ENCODE measurements at places on chromosomes 4 and X.

- no peak for DNase-seq
These were observed 68.9 kb downstream of the PCDH19 start for GRCh38 chrX:100341142-100341510.

DNA sequence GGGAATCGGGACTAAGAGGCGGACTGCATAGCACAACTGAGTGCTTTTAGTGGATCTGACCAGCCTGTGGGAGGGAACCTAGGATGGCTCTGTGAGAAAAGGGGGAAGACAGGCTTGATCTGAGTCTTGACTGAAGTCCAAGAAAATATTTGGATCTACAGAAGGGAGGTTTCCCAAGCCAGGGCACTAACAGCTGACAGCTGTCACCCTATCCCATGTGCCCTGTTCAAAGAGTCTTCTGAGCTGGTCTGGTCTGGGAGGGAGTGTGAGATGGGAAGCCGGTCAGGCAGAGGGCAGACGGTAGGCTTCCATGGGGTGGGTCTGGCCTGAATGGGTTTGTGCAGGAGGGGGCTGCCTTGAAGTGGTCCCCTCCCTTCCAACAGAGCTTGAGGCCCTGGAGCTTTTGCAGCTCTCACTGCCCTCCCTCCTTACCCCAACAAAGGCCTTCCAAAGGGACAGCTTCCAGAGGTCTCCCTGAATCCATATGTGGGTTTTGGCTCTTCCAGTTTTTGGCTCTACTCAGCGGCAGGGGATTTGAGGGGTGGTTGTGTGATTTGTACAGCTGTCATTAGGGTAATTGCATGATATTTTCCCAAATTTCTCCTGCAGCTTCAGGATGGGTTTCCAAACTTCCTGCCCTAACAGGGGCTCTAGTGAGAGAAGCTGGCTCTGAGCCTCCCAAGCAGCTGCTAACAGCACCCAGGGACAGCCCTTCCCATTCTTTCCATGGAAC is 643.7 kb downstream of the BCOR start:
- DNase-seq: no peak

GRCh38 chr4:73752424-73752823 is 12.1 kb downstream of the CXCL8 start:
- DNase-seq: no peak

- DNase-seq: no peak
These were observed 44.6 kb upstream of the LINC00632 start for GRCh38 chrX:140664939-140665338.

DNA sequence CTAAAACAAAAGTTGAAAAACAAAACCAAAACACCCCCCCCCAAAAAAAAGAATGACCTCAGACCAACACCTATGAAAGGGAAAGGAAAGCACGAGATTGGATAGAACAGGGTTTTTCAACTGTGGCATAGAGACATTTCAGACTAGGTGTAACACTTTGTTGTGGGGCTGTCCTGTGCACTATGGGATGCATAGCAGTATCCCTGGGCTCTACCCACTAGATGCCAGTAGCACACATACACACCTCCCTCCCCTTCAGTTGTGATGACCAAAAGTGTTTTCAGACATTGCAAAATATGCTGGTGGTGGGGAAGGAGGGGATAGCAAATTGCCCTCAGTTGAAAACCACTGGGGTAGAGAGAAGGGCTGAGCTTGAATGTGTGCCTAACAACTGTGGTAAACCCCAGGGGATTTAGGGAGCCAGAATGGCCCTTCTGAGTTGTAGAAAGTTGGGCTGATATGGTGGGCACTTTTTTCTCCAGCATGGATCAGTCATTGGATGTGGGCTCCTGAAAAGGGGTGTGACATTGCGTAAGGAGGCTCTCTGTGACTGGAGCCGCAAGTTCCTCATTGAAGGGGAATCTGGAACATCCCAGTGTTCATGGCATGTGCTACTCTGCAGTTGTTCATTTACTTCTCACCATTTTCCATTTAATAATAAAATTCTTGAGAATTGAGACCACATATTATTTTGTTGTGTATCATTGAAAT is 8.8 kb upstream of the GEMIN8 start:
- DNase-seq: no peak

DNA sequence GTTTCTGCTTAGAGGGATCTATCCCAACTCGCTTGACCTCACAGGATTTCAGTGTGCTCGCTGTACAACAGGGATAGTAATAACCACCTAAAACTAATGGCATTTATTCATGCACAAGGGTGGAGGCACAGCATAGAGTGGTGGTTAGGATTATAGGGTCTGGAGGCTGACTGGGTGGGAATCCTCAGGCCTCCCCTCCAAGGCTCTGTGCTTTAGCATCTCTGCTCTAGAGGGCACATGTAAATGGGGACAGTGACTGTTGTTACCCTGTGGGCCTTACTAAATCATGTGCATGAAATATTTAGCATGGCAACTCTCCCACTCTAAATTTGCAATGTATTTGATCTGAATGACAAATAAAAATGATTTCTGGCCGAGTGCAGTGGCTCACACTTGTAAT is 29.2 kb downstream of the VCX2 start:
- DNase-seq: no peak

- no peak for DNase-seq
These were observed 32.2 kb downstream of the RNF212 start for GRCh38 chr4:1080961-1081688.

DNA sequence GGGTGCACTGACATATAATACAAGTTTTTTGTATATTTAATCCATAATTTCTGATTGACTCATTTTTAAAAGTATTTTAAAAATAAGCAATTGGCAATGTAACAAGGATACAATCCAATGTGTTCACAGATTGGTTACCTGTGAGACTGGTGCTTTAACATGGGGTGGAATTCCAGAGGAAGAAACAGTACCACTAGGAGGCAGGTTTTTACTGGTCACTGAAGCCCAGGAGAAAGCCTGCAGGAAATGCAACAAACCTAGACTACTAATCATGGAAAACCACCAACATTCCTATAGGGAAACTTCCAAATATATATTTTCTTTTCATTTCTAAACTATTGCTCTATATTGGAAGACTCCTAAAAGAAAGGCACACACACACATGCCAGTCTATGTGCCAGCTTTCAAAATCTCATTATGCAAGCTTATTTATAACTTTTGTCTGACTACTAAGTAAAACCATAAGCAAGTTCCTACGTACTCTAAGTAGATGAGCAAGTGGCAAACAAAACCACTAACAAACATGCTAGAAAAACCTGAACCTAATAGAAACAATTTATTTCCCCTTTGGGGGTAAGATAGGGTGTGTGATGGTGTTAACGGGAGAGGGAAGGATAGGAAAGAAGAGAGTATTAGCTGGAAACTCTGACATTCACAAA is 19.2 kb downstream of the G3BP2 start:
- DNase-seq: no peak

- no peak for DNase-seq
These were observed 9.1 kb downstream of the NSG1 start for GRCh38 chr4:4395849-4396627.

DNA sequence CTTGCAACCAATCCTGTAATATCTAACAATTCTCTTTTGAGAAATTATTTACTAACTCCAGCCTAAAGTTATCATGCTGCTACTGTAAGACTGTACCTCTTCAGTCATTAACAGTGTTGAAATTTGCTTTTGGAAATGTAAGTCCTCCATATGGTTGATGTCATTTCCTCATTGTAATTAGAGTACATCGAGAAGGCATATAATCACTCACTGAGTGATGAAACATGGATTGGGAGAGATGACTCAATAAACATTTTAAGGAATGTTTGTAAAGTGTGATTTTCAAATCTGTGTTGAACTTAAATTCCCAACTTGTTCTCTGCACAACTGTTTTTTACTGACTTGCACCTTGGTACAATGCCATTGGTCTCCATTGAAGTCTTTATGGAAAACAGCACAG is 61.2 kb downstream of the HMGB2 start:
- no peak for DNase-seq

- DNase-seq: no peak
These were observed 4.5 kb downstream of the XK start for GRCh38 chrX:37690119-37690518.

GRCh38 chrX:16827225-16827624 is 41.0 kb downstream of the TXLNG start:
- no peak for DNase-seq

DNA sequence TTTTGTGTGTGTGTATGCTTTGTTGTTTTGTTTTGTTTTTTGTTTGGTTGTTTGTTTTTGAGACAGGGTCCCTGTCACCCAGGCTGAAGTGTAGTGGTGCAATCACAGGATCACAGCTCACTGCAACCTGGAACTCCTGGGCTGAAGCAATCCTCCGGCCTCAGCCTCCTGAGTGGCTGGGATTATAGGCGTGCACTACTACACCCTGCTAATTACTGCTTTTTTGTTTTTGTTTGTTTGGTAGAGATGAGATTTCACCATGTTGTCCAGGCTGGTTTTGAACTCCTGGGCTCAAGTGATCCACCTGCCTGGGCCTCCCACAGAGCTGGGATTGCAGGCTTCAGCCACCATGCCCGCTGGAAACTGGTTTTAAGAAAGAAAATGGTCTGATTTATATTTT is 44.7 kb upstream of the ARHGAP24 start:
- no peak for DNase-seq

- no peak for DNase-seq
These were observed 586.1 kb downstream of the CENPC start for GRCh38 chr4:66959207-66959606.

- DNase-seq: no peak
These were observed 3.7 kb downstream of the SHOX start for GRCh38 chrX:633985-634958.

- DNase-seq: no peak
These were observed 160 bp downstream of the LCORL start for GRCh38 chr4:18021470-18021719.

- no peak for DNase-seq
These were observed 113.1 kb downstream of the CCSER1 start for GRCh38 chr4:90240333-90240732.

- DNase-seq: no peak
These were observed 443.2 kb upstream of the FGF16 start for GRCh38 chrX:77003956-77004355.

DNA sequence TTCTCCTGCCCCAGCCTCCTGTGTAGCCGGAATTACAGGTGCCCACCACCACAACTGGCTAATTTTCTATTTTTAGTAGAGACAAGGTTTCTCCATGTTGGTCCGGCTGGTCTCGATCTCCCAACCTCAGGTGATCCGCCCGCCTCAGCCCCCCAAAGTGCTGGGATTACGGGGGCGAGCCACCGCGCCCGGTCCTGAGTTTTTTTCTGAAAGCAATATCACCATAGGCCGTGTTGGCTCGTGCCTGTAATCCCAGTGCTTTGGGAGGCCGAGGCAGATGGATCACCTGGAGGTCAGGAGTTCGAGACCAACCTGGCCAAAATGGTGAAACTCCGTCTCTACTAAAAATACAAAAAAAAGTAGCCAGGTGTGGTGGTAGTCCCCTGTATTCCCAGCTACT is 136.3 kb upstream of the TECRL start:
- DNase-seq: no peak

GRCh38 chrX:135697601-135698000 is 15.8 kb upstream of the CT45A1 start:
- DNase-seq: no peak
